ENCODE measurements at places on chromosomes 6 and 20.

GRCh38 chr6:39280247-39280731, 33.9 kb downstream of the KCNK17 start:
- no peak for DNase-seq

DNA sequence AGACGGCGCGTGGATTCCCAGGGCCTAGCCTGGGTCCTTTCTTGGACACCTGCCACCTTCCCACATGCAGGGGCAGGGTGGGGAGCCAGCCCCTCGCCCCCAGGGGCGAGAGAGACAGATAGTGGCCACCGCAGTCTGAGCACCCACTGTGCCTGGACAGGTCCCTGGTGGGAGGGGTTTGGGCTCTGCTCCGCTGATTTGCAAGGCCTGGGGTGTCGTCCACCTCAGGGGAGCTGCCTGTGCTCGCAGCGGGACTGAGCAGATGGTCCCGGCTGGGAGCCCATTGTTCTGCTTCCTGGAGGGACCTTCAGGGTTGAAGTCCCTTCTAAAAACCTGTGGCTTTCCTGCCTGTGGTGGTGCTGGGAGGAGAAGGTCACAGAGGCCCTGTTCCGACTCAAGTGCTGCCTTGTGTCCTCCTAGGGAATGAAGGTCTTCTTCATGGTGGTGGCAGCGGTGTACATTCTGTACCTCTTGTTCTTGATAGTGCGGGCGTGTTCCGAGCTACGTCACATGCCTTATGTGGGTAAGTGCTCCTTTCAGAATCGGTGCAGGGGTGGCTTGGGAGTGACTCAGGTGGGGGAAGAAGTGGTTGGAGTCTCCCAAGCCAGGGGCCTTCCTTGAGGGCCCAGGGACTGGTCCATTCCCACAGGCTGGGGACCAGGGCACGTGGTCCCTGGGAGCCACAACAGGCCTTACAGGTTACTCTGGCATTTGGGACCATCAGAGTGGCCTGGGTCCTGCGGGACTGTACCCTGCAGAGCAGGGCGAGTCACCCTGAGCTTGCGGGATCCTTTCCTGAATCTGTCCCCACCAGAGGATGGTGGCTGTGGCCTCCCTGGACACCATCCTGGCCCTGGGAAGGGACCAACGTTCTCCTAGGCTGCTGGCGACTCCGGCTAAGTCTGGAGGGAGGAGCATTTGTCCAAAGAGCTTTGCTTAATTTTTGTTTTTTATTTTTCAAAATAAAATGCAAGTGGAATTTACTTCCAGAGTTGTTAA, 19.6 kb downstream of the DYNLT1 start:
- peak; percentile 29 for DNase-seq

GRCh38 chr6:139545206-139546105, 171.0 kb upstream of the CITED2 start:
- no peak for DNase-seq

DNA sequence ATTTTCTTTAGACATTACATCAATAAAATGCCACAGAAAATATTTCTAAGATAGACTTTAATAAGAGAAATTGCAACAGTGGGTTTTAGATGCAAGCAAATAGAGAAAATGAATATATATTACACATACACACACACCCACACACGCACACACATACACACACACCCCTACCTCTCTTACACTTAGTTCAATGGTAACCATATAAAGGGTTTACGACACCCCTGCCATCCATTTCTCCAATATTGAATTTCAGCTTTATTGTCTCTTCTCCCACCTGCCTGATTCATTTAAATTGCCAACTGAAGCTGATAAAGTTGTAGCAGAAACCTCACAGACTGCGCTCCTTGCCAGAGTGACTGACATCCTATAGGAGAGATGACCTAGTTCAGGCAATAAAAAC, 154.6 kb downstream of the ADAT2 start:
- no peak for DNase-seq

- DNase-seq: no peak
These were observed 25.5 kb downstream of the AMD1 start for GRCh38 chr6:110900028-110900598.
